RWPE1 (cell line): ENCODE measurements at places on chromosomes 6 and 20.
A peak's percentile ranks its signal among the peaks of the same experiment; 100 is the strongest.

DNA sequence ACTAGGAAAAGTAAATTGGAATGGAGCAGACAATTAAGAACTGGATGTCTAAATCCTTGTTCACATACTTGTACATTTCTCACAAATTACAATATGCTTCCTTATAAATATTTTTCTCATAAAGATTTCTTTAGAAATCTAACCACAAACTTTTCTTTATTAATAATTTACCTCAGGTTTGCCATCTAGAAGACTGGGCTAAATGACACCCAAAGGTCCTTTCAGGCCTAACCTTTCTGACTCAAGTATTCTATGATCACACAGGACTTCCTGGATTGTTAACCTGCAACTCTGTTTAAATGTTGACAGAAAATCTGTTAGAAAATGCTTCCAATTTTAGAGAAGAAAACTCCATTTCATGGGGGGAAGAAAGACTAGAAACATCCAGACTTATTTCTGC, 330.5 kb upstream of the MAP3K7 start:
- no peak for DNase-seq

- no peak for DNase-seq
Measured at GRCh38 chr6:122082370-122082769, 317.1 kb upstream of the HSF2 start.

GRCh38 chr20:49313283-49313682, 35.4 kb upstream of the ZNFX1 start:
- DNase-seq, result no peak

DNA sequence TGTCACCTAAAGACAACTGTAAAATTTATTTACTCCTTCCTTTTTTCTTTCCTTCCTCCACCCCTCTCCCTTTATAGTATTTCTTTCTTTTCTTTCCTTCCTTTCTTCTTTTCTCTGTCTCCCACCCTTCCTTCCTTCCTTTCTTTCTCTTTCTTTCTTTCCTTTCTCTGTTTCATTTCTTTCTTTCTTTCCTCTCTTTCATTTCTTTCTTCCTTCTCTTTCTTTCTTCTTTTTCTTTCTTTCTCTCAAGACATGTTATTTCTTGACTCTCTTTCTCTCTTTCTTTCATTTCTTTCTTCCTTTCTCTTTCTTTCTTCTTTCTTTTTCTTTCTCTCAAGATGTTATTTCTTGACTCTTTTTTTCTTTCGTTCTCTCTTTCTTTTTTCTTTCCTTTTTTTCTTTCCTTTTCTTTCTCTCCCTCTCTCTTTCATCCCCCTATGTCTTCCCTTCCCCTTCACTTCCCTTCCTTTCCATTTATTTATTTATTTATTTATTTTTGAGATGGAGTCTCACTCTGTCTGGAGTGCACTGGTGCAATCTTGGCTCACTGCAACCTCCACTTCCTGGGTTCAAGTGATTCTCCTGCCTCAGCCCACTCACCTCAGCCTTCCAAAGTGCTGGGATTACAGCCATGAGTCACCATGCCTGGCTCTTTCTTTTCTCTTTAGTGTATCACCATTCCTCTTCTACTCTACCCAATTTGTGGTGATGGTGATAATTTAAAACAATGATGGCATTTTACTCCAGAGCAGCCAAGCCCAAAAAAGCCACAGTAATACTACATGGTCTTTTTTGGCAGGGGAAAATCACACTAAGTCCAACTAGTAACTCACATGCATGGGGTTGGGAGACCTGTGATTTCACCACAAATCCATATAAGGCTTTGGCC, 188.2 kb downstream of the ADGRG6 start:
- DNase-seq, result no peak

GRCh38 chr6:43877463-43878126, 107.6 kb downstream of the VEGFA start:
- DNase-seq, result no peak

DNA sequence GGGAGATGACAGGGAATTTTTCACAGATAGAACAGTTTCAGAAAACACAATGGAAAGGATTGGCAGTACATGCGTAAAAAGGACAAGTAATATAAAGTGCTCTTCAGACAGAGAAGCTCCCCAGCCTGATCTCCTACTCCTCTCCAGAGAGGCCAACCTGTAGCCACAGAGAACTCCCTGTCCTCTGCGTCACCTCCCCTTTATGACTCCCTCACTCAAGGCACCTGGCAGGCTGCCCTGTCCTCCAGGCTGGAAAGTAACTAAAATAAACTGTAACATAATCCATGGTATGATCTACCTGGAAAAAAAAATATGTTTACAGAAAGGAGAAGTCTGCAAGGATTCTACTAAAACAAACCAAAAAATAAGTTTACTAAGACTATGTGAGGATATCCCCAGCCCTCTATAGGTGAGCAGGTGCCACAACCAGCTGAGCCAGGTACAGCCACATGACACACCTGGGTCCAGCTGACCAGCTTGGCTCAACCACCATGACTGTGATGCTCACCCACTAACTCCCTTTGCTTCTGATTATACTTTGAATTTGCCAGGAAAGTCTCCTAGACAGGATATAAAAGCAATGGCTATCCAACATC, 29.2 kb downstream of the MBOAT1 start:
- peak; percentile 64 for DNase-seq

GRCh38 chr6:105618247-105618646, 215.4 kb upstream of the PREP start:
- DNase-seq, result no peak

DNA sequence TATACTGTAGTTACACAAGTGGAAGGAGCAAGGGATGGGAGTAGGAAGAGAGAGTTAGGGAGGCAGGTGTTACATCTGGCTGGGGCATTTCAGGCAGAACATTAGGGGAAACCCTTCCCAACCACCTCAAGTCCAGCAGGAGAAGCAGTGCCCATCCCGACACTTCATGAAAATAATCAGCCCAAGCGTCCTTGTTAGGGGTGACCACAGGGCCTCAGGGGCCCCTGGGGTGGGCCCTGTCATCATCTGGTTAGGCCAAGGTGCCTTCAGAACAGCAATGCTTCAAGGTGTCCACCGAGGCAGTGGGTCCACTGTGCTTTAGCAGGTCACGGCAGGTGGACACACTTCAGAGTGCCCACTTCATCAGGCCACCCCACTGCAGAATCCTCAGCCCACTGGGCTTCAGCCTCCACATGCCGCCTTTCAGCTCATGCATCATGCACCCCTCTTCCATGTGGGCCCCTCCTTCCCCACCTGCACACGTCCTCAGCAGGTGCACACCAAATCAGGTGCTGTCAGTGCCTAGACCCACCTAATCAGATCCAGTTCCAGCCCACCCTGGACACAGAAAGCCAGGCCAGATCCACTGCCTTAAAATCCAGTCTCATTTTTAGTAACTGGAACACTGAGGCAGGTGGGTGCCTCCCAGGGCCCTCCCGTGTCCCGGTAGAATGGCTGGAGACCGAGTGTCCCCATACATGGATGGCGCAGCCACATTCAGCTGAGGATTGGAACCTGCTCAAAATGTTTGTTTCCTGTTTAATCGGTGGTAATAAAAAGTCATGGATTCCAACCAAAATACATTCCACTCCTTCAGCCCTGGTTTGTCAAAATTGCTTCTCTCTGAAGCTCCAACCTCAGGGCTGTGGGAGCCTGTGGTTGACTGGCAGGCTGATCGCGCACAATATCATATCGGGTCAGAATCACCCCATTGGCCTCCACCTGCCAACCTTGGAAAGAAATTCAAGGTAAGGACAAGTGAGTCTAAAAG, 99.5 kb downstream of the ANKRD60 start:
- DNase-seq, result no peak

- no peak for DNase-seq
Measured at GRCh38 chr6:106899697-106900096, 74.8 kb downstream of the CD24 start.

- no peak for DNase-seq
Measured at GRCh38 chr6:156808287-156808686, 31.1 kb downstream of the ARID1B start.

DNA sequence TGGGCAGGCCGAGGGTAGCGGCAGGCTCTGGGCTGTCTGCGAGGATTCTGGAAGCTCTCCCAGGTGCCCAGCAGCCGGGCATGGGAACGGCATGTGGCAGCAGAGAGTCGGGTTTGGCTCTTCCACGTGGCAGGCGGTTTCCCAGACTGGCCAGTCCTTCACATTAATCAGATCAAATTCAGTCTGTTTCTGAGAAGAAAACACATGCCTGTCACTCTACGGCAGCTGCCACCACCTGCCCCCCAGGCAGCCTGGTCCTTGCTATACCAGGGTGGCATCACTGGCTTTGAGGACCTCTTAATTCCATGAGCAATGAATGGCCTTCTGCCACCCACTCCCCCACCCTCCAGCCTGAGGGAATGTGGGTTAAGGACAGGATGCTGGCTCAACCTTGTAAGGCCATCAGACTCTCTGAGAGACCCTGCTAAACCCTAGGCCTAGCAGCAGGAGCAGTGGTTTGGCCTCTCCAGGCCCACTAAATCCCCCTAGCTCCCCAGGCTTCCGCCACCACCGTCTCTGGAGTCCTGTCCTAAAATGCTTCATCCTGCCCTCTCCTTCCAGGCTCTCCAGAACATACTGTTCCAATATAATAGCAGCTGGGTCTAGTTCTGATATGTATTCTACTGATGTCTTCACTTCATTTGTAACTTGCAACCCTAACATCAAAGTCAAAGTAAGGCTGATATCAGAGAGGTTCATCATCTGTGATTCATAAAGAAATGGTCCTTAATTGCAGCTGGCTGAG, 47.8 kb downstream of the PLCG1 start:
- DNase-seq, result no peak

DNA sequence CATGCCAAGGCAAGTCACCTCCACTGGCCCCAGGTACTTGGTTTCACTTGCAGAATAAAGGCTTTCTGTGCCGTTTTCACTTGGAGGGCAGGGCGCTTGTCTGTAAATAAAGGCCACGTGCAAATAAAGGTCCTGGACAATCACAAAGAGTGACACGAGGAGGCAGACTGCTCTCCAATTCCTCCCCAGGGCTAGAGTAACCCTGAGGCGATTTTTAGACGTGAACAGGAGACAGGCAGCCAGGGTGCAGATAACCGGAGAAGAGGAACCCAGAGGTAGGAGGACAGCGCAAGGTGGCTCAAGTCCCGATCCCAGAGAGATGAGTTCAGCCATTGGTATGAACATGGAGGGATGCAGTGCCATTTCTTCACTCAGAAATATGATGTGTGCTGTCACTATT, 327.4 kb downstream of the KIF16B start:
- no peak for DNase-seq

GRCh38 chr20:18254615-18255014, 33.7 kb upstream of the ZNF133 start:
- DNase-seq, result no peak

GRCh38 chr6:25793970-25794369, 37.9 kb downstream of the SLC17A1 start:
- DNase-seq, result no peak

GRCh38 chr20:58268421-58268821, 40.0 kb upstream of the ANKRD60 start:
- DNase-seq, result no peak

- no peak for DNase-seq
Measured at GRCh38 chr6:150940941-150941340, 75.4 kb downstream of the MTHFD1L start.

DNA sequence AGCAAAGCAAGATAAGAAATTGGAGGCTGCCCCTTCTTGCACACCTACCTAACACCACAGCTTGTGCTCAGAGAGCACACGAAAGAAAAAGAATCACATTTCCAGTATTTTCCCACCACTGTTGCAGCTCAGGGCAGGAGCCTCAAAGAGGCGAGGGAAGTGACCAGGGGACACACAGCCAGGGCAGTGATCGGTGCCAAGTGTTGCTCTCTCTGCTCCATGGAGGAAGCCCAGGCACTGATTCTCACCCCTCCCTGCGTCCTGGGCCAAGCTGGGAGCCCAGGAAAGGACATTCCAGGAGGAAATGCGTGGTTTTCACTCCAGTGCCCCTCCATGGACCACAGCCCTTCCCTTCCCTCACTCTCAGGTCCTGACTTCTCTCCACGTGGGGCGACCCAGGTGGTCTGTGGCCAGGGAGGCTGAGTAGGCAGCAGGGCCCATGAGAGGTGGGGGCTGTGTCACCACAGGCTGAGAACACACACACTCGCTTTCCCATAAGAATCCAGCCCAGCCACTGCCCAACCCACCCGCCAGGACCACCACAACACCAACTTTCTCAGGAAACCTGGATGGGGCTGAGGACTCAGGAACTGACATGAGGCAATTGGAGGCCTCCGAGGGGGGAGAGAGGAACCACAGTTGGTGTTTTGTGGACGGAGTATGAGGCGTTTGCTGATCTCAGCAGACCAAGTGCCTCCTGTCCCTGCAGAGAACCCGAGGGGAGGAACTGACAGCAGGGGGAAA, 81.7 kb upstream of the MAFB start:
- no peak for DNase-seq

- DNase-seq, result no peak
Measured at GRCh38 chr6:130766239-130767144, 60.7 kb upstream of the SMLR1 start.
